ENCODE measurements at places on chromosomes 2 and 18.

GRCh38 chr2:228072669-228073068 lies 108.8 kb downstream of the SPHKAP start:
- DNase-seq = no peak

- DNase-seq = no peak
Observed at GRCh38 chr2:19819097-19820065, 82.4 kb downstream of the TTC32 start.

GRCh38 chr18:62925031-62925688 lies 209.8 kb downstream of the PHLPP1 start:
- no peak for DNase-seq

DNA sequence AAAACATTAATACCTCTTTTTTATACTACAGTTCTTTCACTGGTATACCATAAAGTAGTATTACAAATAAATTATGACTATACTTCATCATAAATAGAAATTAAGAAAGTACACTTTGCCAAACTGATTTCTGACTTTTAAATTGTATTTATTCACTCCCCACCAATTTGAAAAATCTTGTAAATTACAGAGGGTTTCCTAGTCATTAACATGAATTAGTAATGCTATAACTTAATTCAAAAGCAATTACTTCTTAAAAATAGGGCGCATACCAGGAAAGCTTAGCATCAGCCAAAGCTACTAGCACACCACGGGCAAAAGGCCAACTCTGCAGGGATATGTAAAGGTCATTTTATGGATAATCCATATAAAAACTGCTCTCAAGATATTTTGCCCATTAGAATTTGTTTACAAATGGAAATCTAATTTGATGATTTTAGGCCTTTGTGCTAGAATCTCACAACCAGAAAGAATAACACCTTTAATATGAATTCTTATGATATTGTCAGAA lies 142.3 kb downstream of the PIGN start:
- DNase-seq = no peak

DNA sequence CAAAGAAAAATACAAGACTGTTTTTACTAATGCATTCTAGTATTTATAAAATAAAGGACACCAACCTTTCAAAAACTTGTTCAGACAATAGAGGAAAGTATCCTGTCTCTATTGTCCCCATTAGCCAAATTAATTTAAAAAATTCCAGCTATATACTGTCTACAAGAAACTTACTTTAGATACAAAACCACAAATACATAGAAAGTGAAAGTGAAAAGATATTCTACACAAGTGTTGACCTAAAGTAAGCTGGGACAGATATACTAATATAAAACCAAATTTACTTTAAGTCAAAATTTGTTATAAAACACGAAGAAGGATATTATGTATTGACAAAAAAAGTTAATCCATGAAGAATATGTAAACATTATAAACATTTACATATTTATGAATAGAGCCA lies 893.3 kb upstream of the TMEFF2 start:
- no peak for DNase-seq

GRCh38 chr2:66528974-66529724 lies 94.2 kb downstream of the MEIS1 start:
- no peak for DNase-seq

DNA sequence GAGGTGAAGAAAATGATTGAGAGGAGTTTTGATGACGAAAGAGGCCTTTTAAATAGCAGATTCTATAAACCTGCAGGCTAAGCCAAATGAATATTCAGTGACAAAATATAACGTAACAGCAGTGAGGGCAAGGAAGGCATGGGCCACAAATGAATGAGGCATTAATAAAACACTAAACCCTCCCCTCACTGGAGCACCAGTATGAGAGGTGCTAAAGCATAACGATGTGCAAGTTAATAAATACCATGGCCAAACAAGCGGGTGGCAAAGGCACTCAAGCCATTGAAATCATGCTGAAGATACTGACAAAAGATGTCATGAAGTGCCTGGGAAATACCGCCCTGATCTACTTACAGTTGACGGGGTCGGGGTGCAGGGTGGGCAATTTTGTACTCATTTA lies 30.2 kb upstream of the LONRF2 start:
- no peak for DNase-seq

DNA sequence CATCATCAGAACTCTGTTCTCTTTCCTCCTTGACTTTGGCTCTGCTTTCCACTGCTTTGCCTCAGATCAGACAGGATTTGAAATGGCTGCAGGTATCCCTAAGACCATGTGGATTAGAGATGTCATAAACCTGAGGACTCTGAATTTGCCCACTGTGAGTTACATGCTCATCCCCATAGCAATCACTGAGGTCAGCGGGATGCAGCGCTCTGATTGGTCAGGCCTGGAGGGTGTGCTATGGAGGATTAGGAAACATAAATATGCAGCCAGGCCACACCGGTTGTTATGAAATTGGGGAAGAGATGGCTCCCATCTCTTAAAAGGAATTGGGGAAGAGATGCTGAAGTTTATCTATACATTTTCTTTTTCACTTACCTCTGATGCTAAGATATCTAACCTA lies 73.7 kb upstream of the DNAJC10 start:
- no peak for DNase-seq

DNA sequence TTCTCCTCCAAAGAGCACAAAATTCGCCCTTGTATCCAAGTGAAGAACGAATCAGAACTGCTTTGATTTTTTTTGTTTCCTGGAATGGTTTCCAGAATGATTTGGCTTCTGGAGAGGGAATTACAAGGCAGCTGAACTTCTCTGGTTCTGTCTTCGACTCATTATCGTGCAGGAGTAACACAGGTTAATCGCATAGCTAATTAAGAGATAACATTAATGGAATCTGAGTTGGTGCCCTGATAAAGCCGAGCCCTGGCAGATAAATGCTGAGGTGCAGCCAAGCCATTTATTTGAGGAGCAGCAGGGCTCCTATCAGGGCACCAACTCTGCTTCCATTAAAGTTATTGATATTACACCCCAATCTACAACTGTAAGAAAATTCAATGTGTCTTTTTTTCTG lies 433.7 kb downstream of the ZNF521 start:
- no peak for DNase-seq

GRCh38 chr2:83516503-83516902 lies 942.6 kb downstream of the SUCLG1 start:
- no peak for DNase-seq

DNA sequence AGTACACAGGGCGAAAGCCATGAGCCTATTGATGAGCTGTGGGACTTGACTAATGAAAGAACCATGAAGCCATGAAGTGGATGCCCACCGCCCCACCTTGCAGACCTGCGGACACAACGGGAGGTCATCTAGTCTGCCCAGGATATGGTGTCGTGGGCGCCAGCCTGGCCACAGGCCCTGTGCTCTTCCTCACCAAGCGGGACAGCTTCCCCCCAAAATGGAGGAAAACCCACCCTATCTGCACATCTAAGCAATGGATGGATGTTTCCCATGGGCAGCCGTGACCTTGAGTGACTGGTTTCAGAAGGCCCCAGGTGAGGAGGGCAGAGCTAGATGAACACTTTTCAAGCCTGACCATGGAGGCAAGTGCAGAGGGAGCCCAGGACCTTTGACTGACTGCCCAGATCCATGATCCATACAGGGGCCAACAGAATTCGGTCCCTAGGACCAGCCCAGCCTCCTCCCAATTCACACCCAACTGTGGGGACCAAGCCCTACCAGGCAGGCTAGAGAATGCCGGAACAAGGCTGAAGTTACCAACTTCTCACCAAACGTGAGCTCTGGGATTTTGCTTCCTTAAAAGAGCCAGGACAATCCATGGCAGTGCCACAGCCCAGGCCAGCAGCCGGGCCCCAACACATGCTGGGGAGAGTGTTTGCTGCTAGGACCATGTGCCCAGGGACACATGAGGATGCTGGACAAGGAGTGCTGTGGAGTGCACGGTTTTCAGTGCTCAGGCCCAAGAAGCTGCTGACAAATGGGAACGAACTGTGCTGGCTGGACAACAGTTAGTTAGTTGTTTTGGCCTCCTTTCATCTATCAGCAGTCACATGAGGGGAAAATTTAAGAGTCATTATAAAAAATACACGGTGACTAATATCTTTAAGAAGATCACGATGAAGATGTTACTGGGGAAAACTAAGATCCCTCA lies 249.4 kb downstream of the HDAC4 start:
- DNase-seq = no peak

DNA sequence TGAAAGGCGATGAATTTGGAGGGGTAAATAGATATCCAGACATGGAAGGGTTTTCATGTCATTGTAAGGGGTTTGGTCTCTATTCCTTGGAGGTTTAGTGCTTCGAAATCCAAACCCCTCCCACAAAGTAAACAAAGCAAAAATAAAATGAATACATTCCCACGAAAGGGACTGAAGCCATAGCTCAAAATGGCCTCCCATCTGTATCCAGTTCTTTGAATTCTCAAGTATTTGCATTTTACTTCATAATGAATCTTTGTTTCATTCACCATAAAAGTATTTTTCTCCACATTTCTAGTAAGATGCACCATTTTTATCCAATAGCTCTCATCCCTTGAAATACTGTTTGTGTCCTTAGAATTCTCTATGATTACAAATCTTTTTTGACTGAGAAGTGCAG lies 103.2 kb upstream of the DTNA start:
- DNase-seq = no peak

GRCh38 chr2:3672861-3673678 lies 15.1 kb downstream of the ALLC start:
- DNase-seq = no peak
